ENCODE measurements at places on chromosomes 16 and 17.
A peak's percentile ranks its signal among the peaks of the same experiment; 100 is the strongest.

GRCh38 chr17:37701496-37701898 lies 43.4 kb downstream of the HNF1B start:
- peak; percentile 15 for DNase-seq

DNA sequence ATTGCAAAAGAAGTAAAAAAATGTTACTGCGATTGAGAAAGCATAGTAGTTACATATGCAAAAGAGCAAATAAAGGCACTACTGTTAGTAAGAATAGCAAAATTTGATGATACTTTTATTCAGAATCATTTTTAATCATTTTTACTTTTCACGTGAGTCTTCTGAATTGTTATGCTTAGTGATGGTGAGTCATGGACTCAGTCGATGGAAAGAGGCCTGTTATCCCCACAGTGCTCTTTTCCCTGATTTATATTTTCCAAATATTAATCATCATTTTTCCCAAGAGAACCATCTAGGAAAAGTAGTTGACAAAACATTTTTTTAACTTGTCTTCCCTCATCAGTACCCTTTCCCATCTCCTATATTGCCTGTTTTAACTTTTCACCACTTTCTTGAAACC lies 181.1 kb downstream of the CHD9 start:
- no peak for DNase-seq

- no peak for DNase-seq
These were observed 60.7 kb downstream of the PCTP start for GRCh38 chr17:55811536-55811935.

DNA sequence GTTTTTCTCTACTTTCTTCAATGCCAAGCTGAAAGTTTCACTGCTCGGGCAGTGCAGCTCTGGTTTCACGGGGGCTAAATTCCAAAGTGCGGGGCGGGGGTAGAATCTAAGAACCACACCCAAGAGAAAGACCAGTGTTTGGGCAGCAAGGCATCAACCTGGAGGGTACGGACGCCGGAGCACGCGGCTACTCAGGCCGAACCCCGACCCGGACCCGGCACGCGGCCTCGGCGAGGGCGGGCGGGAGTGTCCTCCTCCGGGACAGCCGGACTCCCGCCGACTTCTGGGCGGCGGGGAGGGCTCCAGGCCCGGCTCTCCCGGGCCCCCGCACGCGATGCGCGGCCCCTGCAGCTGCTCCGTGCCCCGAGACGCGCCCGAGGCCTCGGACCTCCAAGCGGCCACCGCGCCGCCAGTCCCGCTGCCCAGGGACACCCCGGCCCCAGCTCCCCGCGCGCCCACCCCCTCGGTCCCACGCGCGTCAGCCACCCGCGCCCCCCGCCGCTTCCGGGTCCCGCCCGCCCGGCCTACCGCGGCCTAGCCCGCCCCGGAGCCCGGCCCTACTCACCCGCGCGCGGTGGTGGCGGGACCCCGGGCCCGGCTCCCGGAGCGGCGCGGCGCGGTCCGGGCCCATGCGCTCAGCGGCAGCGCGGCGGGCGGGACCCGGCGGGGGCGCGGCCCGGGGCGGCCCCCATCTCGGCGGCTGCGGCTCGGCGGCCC lies 561 bp downstream of the AXIN1 start:
- DNase-seq = no peak

- DNase-seq = no peak
These were observed 62.4 kb downstream of the VAT1L start for GRCh38 chr16:77850636-77851333.

DNA sequence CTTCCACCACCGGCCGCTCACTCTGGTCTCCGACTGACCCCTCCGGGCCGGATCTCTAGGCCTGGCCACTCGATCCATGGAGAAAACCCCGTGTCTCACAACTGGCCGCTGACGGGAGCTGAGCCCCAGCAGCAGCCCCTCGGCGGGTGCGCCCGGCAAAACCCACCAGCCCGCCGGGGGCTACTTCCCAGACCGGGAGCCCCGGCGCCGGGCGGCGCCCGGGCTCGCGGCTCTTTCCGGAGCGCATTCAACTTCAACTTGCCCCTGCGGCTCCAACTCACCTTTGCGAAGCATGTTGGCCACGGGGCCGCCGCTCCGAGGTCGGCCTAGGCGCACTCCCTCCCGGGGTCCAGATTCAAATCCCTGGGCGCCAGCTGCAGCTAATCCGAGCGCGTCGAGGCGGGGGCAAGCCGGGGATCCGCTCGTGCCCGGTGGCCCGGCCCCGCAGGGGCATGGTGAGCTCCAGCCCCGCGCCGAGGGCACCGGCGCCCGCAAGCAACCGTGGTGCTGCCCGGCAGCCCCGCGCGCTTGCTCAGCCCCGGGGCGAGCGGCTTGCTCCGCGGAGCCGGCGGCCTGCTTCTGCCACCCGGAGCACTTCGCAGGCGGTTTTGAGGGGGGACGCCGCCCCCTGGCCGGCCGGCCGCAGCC lies 438 bp downstream of the RTN4RL1 start:
- no peak for DNase-seq

DNA sequence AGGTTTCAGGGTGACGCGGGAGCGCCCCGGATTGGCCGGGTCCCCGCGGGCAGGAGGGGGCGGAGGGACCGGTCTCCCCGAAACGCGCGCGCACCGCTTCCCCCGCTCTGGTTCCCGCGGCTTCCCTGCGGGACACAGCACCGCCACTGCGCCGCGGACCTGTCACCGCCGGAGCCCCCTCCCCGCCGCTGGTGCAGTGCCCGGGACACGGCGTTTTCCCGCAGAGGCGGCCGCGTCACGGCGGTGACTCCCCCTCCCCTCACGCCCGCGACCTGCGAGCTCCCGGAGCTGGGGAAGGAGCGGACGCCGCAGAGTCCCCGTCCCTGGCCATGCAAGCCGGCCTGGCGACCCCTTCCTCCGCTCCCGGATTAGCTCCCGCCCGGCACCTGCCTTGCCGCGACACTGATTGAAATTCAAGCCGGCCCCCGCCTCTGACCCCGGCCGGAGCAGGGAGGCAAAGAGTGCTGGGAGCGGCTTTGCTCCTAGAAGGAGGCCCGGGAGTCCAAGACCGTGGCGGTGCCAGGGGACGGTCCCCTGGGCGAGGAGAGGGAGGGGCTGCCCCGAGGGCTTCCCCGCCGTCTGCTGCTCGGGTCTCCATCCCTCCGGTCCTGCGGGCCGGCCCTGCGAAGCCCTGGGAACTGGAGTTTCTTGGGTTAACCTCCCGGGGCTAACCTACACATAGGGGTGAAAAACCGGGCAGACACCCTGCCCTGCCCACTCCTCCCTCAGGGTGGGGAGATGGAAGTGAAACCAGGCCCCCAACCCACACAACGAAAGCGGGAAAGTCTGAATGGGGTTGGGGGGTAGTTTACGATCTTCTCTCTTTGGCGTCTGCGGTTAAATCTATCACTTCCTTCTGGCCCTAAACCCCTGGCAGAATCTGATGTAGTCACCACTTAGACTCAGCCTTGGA lies 1.0 kb downstream of the RHBDL3 start:
- no peak for DNase-seq

DNA sequence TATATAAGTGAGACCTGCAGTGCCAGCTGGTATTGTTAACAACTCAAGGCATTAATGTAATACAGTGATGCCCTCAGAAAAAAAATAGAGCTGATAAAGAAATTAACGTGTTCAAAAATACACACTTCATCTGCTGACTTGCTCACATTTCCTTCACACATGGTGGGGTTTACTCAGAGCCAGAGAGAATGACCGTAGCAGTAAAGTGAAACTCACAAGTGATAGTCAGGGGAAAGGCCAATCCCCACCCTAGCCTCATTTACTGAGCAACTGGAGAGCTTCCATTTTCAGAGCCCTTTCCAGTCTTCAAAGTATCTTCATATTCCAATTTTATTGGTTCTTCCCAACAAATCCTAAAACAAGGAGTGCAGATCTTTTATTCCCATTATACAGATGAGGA lies 74.0 kb upstream of the HLF start:
- no peak for DNase-seq

DNA sequence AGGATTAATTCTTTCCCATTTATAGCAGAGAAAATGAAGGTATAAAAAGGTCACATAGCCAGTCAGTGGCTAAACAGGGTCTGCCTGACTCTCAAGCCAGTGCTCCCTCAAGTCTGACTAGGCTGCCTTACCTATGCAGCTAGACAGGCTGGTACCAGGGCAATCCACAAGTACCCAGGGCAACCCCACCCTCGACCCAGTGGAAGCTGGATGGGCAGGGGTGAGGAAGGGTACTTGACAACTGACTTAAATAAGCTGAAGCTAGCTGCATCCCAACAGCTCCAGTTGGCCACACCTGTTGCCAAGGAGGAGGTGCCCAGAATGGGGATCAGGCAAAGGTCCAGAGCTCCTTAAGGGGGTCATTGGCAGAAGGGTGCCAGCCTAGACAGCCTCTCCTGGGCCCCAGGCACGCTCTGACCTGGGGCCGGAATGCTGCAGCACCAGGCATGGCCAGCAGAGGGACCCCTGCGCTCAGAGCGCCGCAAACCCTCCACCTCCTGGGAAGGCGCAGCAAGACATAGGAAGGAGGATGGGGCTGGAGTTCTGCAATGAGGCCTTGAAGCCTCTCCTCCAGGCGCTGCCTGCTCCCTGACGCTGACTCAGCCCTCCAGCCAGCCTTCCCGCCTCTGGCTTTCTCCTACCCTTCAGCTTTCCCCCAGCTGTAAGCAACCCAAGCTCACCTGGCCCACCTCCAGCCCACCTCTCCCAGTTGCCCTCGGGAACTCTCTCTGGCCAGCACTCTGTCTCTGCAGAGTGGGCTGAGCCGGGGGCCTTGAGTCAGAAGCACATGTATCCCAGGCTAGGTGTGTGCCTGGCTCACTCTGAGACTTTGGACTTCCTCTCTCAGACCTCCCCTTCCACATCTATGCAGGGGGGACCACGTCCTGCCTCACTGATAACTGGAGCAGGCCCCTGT lies 28.8 kb downstream of the MPP2 start:
- DNase-seq = peak; percentile 60

DNA sequence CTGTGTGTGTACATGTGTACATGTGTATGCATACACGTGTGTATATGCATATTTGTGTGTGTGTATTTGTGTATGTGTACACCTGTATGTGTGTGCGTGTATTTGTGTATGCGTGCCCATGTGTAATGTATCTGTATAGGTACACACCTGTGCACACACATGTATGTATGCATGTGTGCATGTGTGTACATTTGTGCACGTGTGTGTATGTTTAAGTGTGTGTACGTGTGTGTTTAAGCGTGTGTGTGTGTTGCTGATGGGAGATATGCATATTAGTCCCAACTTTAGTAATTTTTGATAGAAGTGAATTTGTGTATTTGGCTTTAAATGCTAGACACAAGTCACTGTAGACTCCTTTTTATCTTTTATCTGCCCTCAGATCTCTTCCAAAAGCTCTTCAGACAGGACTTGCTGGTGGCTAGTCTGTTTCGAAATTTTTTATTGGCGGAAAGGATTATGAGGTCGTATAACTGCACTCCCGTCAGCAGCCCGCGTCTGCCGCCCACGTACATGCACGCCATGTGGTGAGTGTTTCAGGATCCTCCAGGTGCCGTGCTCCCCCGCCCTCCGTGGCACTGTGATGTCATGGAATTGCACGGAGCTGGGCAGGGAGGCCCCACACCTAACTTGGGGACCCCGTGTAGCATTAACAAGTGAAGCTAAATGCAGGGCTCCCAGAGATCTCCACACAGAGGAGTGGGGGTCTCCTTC lies 168.8 kb upstream of the CHMP6 start:
- no peak for DNase-seq

GRCh38 chr17:49108318-49108717 lies 24.3 kb upstream of the B4GALNT2 start:
- no peak for DNase-seq

GRCh38 chr17:82767041-82767754 lies 15.3 kb downstream of the TBCD start:
- DNase-seq = no peak

GRCh38 chr17:38717139-38717745 lies 12.2 kb downstream of the MLLT6 start:
- no peak for DNase-seq

DNA sequence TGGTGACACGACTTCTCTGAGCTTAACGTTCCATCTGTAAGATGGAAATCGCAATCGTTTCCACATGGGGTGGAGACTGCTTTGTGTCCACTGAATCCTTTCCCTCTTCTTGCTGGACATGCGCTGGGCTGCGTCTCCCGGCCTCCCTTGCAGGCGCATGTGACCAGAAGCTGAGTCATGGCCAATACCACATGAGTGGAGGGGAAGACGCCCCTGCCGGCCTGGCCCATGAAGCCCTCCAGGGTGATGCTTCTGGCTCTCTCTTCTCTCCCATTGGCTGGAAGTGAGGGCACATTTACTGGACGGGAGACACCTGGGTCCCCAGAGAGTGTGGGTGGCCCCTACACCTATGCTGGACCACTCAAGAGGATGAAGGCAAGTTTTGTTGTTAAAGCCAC lies 71.1 kb downstream of the DYNLRB2 start:
- DNase-seq = no peak

GRCh38 chr17:49459401-49459984 lies 35.6 kb upstream of the NGFR start:
- DNase-seq = no peak

- DNase-seq = no peak
These were observed 13.3 kb upstream of the MRC2 start for GRCh38 chr17:62614142-62614541.

DNA sequence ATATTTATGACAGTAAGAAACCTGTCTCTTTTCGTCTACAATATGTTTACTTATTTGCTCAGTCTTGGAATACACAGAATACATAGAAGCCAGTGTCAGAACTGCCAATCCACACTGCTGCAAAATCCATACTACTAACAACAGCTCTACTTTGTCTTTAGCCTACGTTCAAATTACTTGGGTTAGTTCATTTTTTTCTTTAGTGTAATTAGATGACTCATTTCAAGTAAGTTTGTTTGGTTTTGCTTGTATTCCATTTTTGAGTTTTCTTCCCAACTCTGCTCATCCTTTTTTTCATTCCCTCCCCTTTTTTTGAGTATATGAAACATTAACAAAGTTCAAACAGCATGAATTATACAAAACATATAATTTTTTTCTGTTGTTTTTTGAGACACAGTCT lies 16.9 kb downstream of the CMC2 start:
- no peak for DNase-seq

- no peak for DNase-seq
These were observed 59.4 kb downstream of the MGAT5B start for GRCh38 chr17:76927577-76927976.

- no peak for DNase-seq
These were observed 14.7 kb downstream of the CCR7 start for GRCh38 chr17:40550608-40551007.

DNA sequence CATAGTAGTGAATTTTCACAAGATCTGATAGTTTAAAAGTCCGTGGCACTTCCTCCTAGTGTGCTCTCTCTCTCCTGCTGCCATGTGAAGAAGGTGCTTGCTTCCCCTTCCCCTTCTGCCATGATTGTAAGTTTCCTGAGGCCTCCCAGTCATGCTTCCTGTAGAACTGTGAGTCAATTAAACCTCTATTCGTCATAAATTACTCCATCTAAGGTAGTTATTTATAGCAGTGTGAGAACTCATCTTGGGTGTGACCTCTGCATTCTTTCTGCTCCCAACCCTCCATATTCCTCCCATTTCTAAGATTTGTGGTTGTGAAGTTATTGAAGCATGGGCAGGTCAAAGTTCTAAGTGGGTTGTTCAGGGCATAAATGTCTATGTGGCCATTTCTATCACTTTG lies 62.1 kb upstream of the ADAMTS18 start:
- DNase-seq = no peak

GRCh38 chr16:61968242-61969076 lies 67.8 kb downstream of the CDH8 start:
- DNase-seq = no peak

GRCh38 chr17:38508954-38509771 lies 80.9 kb downstream of the ARHGAP23 start:
- peak; percentile 54 for DNase-seq

GRCh38 chr17:18187821-18188761 lies 4.5 kb downstream of the ALKBH5 start:
- DNase-seq = no peak

- no peak for DNase-seq
These were observed 8.8 kb downstream of the JUP start for GRCh38 chr17:41777574-41778188.

All from stimulated activated CD8-positive, alpha-beta memory T cell treated with anti-CD3 and anti-CD28 coated beads, Interleukin-7, amount 100 ng/mL, for 24 hours (primary cell).